ENCODE measurements at places on chromosomes 12 and 14.

DNA sequence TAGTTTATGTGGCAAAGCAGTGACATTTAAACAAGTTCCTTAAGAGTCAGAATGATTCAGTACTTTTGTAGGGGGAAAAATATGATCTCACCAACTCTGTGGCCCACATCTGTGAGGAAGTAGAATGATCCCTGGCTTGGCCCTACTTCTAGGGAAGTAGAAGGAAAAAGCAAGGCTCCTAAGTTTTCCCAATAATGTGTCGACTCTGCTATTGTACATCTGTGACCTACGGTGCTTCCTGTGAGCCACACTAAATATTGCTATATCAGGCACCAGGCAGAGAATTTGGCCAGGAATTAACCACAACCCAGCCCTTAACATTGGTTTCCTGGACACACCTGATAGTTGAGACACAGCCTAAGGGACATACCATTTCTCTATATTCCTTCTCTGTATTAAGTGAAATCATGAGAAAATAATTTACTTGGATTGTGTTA, 9.3 kb upstream of the NID2 start:
- DNase-seq = no peak

- DNase-seq = no peak
Observed at GRCh38 chr12:48961331-48961730, 4.0 kb upstream of the ARF3 start.

- no peak for DNase-seq
Observed at GRCh38 chr12:120748242-120748641, 22.6 kb downstream of the ACADS start.

DNA sequence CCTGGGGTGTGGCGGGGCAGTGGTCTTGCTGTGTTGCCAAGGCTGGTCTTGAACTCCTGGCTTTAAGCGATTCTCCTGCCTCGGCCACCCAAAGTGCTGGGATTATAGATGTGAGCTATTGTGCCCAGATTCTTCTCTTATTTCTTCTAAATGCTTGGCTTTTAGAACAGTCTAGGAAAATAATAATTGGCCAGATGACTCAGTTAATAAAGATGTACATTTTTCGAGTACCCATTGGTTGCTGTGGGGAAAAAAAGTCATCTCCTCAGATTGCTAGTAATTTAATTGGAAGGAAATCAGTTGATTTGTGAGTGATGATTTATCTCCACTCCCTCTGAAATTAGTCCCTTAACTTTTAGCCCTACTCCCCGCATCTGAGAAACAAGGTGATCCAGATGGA, 45.5 kb downstream of the CHST11 start:
- DNase-seq = no peak

DNA sequence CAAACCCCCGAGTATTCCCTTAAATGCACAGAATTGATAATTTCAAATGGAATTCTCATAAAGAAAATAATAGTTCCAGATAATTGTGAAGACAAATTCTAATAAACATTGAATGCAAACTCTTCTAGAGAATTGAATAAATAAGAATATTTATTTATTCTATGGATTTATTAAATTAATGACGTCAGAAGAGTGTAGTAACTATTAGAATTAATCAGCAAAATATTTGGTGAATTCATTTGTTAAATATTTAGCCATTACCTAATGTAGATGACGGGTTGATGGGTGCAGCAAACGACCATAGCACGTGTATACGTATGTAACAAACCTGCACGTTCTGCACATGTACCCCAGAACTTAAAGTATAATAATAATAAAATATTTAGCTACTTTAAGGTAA, 33.4 kb upstream of the TBPL2 start:
- DNase-seq = no peak

- DNase-seq = no peak
Observed at GRCh38 chr12:59372956-59373355, 222.9 kb upstream of the SLC16A7 start.

GRCh38 chr12:53533471-53533870, 26.2 kb upstream of the NPFF start:
- DNase-seq = no peak

GRCh38 chr12:73833746-73834145, 703.9 kb upstream of the ATXN7L3B start:
- no peak for DNase-seq

GRCh38 chr12:83082690-83083276, 396.1 kb downstream of the TMTC2 start:
- no peak for DNase-seq
